ENCODE measurements at places on chromosomes 1 and 21. TPM values are rescaled to one million over a fixed set of nuclear protein-coding genes. Genes with fewer than 3 reads are reported as not detected.
A peak's percentile ranks its signal among the peaks of the same experiment; 100 is the strongest.

DNA sequence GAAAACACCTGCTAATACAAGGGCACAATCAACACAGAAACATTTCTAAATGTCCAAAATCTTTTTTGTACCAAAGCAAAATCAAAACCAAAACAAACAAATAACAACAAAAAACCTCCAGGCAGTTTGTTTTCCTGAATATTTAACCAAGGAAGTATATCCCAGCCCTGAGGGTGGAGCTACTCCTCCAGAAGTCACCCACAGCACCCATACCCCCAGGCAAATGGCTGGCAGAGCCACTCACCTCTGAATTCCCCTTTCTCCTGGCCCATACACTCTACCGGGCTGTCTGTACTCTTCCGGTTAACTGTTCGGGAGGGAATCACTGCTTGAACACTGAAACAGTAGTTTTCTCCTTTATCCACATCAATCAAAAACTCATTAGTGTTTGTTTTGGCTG, 9.5 kb downstream of the F3 start:
- DNase-seq: no peak

GRCh38 chr1:32220746-32221580, 1.2 kb downstream of the TMEM234 start:
- no peak for DNase-seq

GRCh38 chr1:111862599-111862998, 106.9 kb downstream of the DDX20 start:
- no peak for DNase-seq

DNA sequence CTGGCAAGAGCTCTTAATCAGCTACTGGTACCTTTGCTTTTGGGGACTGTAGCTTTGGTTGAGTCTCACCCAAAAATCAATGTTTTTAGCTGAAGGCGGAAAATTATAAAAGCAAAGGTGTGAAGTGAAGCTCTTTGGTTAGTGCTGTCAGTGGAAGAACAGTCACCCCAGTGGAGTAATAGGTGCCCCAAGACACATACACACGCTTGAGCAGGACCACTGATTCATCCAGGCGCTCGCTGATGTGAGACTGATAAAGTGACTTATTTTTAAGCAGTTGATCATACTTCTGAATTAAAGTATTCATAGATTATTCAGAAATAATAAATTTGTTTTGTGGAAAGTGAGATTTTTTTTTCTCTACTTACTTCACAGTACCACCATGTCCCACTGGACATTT, 37.1 kb downstream of the TGFB2 start:
- DNase-seq: no peak

GRCh38 chr1:65264197-65264929, 45.0 kb upstream of the DNAJC6 start:
- peak; percentile 21 for DNase-seq

GRCh38 chr1:23441446-23442148, 17.0 kb upstream of the TCEA3 start:
- no peak for DNase-seq

DNA sequence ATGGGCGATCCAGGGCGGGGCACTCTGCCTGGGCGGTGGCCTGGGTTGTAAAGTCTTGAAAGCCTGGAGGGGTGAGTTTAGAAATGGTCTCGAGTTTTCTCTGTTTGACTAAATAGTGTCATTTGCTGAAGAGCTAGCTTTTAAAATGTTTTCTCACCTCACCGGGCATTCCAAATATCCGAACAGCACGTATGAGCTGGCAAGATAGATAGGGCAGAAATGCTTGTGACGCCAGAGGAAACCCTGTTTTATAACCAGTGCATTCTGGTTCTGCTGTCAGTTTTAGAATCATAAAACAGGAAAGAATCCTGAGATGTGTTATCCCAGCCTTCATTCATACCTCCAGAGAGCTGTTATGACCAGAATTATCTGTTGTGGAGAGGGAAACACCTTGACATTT, 725 bp downstream of the RTCA start:
- DNase-seq: no peak

GRCh38 chr1:223245411-223245810, 102.4 kb upstream of the TLR5 start:
- no peak for DNase-seq

Gene KRTAP10-5
- not detected for total RNA-seq

All from mucosa of gallbladder (tissue), 1 donor.